ENCODE measurements at places on chromosomes 16 and 17.

DNA sequence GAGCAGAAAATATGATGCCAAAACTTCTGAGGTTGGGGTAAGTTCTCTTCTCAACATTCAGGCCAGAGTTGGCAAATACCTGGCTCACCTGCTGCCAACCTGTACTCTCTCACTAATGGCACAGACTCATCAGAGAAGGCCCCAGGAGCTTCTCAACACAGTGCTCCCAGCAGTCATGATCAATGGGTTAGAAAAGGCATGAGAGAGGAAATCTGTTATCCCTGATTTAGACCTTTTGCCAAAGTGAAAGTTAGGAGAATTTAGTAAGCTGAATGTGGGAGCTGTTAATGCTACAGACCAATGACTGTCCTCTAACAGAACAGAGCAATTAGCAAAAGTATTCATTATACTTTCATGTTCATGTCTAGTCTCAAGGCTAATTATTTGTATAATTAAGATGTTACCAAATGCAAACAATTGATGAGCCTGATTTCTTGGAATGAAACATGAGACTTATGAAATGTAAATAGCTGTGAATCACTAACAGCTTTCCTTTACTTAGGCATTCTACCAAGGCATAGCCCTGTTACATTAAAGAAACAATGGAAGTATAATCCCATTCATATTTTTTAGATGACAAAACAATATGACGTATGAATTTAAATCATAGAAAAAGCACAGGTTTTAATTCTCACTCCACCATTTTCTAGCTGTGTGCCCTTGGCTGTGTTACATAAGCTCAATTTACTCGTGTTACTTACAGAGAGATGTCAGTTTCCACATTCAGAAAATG is 68.7 kb upstream of the MARCHF10 start:
- DNase-seq, result peak; percentile 56

- DNase-seq, result no peak
Observed at GRCh38 chr17:14460516-14461226, 159.8 kb downstream of the HS3ST3B1 start.

DNA sequence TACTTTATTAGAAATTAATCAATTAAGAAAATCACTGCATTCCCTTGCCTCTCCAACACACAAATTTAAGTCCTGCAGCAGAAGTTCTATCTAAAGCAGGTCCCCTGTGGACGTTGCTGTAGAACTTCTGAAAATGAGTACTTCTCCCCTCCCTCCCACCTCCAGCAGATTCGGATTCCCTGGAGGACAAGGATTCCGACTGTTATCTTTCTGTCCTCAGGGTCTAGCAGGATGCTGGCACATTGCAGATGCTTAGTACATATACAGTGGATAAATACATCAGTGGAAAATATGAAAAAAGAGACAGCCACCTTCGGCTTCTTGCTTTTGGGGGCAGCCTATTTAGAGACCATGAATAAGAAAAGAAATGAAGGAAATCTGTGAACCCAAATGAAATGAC is 32.1 kb downstream of the NTN1 start:
- no peak for DNase-seq

DNA sequence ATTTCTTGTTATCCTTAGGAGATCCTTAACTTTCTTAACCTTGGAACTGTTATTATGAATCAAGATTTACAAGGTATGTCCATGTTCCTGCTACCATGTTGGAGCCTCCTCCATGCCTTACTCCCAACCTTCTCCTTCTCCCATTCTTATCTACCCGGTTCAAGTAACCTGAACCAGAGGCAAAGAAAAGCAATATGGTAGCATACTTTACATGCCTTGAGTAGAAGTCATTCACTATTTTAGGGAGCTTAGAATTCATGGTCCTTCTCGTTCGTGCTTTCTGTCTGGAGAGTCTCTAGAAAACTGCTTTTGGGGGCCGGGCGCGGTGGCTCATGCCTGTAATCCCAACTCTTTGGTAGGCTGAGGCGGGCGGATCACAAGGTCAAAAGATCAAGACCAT is 37.7 kb downstream of the LDHD start:
- DNase-seq, result no peak

- no peak for DNase-seq
Observed at GRCh38 chr17:55037828-55038227, 69.3 kb downstream of the STXBP4 start.

- DNase-seq, result no peak
Observed at GRCh38 chr16:22847100-22847499, 33.1 kb downstream of the HS3ST2 start.

- DNase-seq, result no peak
Observed at GRCh38 chr17:75159196-75160031, 5.1 kb upstream of the JPT1 start.

DNA sequence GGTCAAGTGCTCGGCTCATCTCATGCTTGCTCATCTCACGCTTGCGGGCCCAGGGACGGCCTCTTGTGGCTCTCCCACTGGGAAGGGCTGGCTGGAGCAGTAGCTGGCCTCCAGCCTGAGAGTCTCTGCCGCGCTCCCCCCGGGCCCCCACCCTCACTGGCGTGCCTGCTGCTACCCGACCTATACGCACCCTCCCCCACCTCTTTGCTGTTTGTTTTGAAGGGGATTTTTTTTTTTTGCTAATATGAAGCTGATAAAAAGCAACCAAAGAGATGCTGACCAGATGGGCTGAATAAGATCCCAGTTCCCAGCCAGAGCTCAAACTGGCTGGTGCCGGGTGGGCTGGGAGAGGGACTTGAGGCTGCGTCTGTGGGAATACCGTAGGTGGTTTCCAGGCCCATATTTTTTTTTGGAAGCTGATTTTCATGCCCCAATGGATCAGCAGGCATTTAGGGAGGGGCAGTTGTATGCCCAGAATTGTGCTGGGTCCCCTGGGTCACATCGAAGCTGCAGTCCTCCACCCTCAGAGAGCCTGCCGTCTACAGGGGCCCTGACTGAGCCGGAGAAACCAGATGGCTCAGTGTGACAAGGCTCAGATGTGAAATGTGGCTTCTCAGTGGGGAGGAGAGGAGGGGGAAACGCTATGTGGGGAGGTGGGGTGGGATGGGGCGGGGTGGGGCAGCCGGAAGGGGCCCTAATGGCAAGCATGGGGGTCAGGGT is 115.0 kb downstream of the RAP1GAP2 start:
- no peak for DNase-seq

- DNase-seq, result peak; percentile 39
Observed at GRCh38 chr16:27315333-27316037, 1.7 kb downstream of the IL4R start.

- DNase-seq, result no peak
Observed at GRCh38 chr17:18230288-18231141, 5.1 kb downstream of the LLGL1 start.

DNA sequence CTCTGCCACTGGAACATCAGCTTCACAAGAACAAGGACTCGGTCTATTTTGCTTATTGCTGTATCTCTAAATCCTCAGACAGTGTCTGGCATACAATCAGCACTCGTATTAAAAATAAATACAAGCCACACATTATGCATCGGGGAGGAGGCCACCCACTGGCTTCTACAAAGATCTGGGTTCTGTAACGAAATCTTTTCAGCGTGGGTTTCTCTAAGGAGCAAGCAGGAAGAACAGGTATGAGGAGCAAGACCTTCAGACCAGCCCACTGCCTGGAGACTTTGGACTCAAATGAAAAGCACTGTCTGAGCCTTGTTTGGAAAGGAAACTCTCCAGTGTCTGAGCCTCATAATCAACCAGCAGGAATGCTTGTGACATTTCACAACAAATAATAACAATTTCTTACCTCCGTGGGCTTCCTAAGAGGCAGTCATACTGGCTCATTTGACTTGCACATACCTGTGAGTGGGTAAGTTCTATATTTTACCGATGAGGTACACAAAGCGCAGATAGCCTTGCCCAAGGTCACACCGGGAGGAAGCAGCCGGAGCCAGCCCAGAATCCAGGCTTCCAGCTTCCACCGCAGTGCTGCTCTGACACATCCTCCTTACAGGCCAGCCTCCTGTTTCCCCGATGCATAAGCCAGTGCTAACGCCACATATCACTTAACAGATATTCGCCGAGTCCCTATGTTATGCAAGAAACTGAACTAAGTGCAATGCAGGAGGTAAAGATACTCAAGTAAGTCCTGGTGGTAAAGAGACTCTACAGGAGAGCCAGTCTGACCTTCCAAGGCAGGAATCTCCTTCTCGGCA is 118.6 kb upstream of the TNRC6C start:
- DNase-seq, result no peak

GRCh38 chr16:56600398-56600999 is 7.9 kb upstream of the MT2A start:
- DNase-seq, result peak; percentile 59

DNA sequence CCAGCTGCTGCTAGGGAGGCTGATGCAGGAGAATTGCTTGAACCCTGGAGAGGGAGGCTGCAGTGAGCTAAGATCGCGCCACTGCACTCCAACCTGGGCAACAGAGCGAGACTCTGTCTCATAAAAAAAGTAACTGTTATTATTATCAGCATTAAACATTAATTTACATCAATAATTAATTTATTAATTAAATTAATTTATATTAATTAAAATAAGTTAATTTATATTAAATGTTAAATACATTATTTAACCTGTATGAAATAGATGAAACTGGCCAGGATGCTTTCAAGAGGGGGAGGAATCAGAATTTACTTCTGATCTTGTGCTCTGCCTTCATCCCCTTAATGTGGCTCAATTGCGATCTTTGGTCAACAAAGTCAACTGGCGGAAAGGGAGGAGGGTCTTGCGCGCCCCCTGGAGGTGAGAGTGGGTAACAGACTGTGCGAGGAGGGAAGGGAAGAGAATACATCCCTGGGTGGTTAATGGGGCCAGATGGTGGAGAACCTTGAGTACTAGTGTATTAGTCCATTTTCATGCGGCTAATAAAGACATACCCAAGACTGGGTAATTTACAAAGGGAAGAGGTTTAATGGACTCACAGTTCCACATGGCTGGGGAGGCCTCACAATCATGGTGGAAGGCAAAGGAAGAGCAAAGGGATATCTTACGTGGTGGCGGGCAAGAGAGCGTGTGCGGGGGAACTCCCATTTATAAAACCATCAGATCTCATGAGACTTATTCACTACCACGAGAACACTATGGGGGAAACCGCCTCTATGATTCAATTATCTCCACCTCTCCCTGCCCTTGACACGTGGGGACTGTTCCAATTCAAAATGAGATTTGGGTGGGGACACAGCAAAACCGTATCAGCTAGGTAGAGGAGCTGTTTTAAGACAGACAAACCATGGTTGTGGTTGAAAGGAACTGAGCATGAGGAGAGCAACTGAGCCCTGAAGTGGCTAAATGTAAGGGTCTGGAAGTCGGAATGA is 15.7 kb upstream of the CPPED1 start:
- peak; percentile 52 for DNase-seq

GRCh38 chr16:28556914-28557320 is 3.2 kb downstream of the SGF29 start:
- no peak for DNase-seq

DNA sequence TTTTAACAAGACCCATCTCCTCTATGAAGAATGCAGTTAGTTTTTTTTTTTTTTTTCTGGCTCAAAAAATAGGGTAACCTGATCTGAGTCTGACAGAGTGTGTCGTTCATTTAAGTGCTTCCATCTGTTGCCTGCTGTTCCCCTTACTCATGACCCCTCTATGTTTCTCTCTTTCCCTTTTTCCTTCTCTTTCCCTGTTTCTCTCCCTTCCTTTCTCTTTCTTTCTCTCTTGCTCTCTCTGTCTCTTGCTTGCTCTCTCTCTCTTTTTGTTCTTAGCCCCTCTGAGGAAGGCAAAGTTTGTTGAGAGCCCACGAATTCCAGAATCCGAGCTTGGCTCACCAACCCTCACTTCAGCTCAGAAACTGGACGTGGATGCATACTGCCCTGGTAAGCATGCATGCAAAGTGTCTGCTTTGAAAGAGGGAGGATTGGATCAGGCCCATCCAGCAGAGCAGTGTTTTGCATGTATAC is 185.0 kb downstream of the TANC2 start:
- DNase-seq, result peak; percentile 74

DNA sequence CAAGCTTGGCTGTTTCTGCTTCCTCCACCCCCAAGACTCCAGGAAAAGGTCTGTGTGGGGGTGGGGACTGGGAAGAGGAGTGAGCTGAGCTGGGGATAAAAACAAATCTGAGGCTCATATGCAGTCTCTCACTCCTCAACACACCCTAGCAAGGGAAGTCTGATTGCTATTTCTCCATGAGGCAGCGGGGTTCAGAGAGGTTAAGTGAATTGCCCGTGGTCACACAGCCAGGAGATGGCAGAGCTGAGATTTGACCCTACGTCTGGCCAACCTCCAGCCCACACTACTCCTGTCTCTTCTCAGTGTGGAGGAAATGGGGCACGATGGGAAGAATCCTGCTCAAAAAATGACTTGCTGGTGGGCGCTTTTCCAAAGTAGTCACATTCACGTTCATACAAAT is 4.8 kb upstream of the ABCC3 start:
- no peak for DNase-seq

DNA sequence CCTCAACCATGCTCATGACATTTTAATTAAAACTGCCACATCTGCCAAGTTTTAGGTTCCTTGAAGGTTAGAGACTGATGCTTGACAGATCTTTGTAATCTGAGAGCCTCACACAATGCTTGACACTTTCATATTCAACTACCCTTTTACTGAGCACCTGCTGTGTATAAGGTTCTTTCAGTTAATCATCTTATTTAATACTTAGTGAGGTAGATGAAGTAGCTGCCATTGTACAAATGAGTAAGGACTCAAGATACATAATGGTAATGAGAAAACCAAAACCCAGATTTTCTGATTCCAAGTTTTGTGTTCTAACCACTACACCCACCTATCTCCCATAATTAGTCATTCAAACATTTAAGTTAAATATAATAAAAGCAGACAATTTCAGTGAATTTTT is 35.4 kb upstream of the ARL6IP1 start:
- no peak for DNase-seq

- DNase-seq, result no peak
Observed at GRCh38 chr16:64545768-64546167, 576.1 kb downstream of the CDH11 start.

DNA sequence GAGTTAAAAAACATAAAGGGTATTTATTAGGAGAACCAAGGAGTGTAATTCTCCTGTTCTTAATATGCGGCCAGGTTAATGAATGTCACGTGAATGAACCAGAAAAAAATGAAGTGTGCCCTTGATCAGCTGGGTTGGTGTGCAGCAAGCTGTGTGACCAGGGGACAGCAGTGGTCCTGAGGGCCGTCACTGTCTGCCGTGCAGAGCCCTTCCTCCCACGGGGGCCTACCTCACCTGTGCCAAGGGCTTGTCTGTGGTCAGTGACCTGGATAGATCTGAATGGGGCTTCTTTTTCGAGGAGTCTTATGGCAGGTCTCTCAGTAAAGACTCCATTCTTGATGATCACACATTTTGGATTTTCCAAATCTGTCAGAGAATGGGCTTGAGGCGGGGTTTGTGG is 17.7 kb upstream of the STH start:
- no peak for DNase-seq
